ENCODE measurements at places on chromosomes 12 and 14.

DNA sequence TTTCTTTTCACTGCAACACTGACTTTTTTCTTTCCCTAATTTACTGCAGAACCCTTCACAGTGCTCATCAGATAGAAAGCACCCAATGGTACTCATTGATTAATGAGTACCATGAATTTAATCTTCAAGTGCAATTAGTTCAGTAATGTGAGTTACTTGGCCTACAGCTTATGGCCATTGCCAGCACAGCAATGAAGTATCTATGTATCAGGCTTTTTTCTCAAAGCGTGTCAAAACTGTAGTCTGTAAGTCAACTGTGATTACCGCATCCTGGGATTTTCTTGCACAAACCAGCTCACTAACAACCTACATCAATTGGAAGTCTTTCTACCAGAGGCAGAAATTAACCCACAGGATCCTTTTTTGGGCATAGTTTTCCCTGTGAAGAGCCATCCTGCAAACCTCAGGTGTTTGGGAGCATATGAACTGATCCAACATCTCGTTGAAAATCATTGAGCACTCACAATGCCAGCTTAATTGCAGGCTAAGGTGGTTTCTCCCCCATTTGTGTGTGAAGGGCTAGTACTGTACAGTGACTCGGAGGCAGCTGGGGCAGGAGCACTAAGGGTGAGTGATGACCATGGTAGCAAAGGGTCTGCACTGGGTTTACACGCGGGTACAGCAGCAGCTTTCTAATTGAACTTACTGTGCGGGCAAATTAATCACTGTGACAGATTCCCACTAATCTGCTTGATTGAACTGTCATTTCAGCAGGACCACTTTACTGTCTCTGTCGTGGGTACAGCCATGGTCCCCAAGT is 619.3 kb downstream of the SNAPC1 start:
- DNase-seq, result no peak

GRCh38 chr12:122841544-122842321 is 6.5 kb downstream of the HIP1R start:
- DNase-seq, result peak; percentile 69

DNA sequence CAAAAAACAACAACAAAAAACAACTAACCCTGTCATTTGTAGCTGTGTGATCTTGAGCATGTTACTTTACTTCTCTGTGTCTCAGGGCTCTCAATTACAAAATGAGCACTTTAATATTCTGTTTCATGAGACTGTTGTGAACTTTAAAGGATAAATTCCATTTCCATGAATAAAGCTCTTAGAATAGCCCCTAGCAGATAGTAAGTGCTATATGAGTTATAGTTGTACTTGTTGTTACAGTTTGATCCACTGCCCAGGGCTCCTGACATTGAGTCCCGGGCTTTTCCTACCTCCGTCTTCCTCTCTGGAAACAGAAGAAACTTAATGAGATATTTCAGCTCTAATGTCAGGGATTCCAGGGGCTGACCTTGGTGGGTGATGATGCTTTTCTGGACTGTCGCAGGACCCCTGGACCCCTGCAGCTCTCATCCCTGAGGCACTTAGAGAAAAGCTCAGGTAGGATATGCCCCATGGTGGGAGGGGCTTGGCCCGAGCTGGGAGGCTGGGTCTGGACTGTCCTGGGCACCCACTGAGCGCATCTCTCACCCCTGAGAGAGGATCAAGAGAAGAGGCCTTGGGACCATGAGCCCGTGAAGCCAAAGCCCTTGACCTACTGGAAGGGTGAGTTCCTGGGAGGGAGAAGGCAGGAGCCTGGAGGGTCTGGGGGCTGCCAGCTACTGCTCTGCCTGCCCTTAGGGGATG is 5.1 kb downstream of the P3H3 start:
- DNase-seq, result no peak

- no peak for DNase-seq
These were observed 43.3 kb upstream of the DHRS4 start for GRCh38 chr14:23910101-23910875.

DNA sequence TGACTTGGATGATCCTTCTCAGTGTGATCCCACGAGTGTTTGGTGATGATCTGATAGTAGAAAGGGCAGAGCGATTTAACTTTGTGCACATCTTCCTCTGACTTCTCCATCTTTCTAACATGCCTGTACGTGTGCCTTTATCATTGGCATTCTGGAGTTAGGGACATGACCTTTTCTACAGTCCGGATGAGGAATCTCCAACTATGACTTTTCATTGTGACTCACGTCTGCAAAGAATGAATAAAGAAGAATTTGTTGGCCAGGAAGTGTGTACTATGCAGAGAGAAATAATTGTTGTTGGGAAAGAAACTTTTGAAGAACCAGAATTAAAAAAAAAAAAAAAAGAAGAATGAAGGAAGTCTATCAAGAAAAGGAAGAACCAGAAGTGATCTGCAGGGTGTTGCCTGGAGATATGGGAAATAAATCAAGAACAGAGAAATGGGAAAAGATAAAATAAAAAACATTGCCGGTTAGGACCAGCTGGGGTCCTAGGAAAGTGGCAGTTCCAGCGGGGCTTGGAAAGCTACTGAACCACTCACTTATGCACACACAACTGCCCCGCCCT is 25.3 kb downstream of the PPFIBP1 start:
- DNase-seq, result no peak

DNA sequence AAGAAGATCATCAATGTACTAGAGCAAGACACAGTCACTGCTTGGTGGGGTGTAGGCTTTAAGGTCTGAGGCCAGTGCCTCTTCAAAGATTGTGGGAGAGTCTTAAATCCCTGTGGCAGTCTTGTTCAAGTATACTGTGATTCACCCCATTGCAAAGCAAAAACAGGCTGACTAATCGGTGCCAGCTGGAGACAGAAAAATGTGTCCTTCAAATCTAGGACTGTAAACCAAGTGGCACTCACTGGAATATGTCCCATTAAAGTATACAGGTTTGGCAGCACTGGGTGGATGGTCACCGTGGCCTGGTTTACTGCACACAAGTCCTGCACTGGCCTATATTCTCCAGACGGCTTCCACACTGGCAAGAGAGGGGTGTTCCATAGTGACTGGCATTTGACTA is 1315.3 kb downstream of the TMEM121 start:
- DNase-seq, result no peak

GRCh38 chr12:130818272-130818634 is 20.8 kb downstream of the STX2 start:
- DNase-seq, result peak; percentile 59

DNA sequence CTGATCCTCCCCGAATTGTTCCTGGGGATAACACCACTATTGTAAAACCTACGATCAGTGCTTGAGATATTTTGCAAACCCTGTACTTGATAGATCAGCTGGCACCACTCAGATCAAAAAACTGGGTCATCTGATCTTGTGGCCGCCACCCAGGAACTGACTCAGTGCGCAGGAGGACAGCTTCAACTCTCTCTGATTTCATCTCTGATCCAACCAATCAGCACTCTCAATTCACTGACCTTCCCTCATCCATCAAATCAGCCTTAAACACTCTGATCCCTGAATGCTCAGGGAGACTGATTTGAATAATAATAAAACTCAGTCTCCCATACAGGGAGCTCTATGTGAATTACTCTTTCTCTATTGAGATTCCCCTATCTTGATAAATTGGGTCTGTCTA is 4.2 kb upstream of the XPOT start:
- DNase-seq, result peak; percentile 60

- DNase-seq, result peak; percentile 45
These were observed 52.1 kb downstream of the KICS2 start for GRCh38 chr12:64170024-64170423.

- DNase-seq, result no peak
These were observed 9.9 kb upstream of the CCT2 start for GRCh38 chr12:69575346-69575745.

GRCh38 chr14:58677996-58678395 is 40.2 kb downstream of the DACT1 start:
- no peak for DNase-seq

GRCh38 chr12:132040906-132041606 is 91.3 kb downstream of the EP400 start:
- DNase-seq, result no peak

DNA sequence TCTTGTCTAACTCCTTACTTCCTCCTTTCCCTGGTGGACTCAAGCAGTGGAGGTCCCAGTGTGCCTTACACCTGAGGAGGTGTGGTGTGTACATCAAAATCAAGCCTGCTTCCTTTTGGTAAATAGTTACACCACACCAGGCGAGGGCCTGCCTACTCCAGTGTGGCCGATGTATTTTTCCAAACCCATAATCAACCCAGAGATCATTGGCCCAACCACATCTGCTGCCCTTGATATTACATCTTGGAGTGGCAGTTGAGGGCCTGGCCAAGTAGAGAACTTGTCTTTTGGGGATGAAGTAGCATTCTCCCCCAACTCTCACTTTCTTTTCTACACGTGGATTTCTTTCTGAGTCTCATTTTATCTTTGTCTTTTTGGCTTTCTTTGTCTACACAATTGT is 187.4 kb downstream of the EFCAB11 start:
- DNase-seq, result no peak

DNA sequence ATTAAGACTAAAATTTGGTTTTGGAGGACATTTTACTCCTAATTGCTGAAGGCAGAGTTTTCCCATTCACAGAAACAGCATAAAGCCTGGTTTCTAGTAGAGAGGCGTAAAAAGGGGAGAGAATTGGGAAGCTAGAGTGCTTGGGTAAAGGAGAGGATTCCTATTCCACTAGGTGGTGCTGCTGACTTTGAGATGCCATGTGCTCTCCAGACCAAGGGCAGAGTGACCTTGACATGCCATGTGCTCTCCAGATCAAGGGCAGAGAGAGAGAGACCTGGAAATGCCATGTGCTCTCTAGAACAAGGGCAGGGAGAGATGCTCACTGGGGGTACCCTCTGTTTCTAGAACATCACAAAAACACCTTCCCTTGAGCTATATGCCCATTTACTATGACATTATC is 176.2 kb upstream of the PDZRN4 start:
- no peak for DNase-seq

- no peak for DNase-seq
These were observed 14.6 kb downstream of the BTG1 start for GRCh38 chr12:92130999-92131398.

- DNase-seq, result no peak
These were observed 3.9 kb downstream of the NAV3 start for GRCh38 chr12:77834618-77835017.

GRCh38 chr12:104478396-104479122 is 21.8 kb downstream of the CHST11 start:
- DNase-seq, result no peak

GRCh38 chr12:51852404-51853137 is 4.1 kb upstream of the FIGNL2 start:
- DNase-seq, result no peak

DNA sequence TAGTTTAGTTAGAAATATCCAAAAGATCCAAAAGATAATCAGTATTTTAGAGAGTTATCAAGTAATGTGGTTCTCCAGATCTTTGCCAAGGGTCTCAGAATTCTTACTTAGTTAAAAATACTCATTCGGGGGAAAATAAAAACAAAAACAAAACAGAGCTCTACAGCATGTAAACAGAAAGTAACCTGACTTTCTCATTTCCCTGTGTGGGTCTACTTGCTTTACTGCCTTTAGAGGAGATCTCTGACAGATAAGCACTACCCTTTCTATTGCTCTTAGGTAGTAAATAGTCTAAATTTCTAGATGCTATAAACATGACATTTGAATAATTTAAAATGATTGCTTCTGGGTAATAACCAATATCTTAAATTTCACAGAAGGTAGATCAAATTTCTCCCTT is 371.8 kb downstream of the RPL10L start:
- no peak for DNase-seq

- DNase-seq, result no peak
These were observed 90.2 kb downstream of the PPP1R12A start for GRCh38 chr12:79844693-79845092.

DNA sequence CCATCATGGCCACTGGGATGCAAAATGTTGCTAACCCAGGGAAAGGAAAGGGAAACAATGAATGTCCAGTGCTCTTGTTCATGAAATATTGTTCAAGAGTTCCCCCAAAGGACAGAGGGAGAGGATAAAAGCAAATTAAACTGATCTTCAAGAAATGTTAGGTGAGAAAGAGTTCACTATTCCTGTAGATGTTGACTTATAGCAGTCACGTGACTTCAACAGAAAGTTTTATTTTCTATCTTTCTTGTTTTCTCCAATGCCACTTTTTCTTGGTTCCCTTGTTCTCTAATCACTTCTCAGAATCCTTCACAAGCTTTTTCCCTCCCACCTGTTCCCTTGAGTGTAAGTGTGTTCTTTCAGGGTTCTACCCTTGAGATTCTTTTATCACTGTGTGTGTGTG is 245.3 kb downstream of the C12orf42 start:
- no peak for DNase-seq

DNA sequence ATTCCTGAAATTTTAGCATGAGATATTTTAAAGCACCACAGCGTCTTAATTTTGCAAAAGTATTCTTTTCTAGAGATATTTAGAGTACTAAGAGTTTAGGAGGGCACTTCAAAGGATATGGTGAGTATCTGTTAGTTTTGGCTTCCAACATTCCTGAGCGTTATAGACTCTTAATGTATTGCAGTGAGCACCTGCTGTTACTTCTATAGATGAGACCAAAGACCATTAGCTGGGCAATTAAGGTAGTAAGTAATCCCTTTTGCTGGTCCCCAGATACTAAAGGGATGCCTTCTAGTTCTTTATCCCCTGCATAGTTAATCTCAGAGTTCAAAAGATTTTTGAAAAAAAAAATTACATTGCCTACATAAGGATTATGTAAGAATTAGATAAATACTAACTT is 975.6 kb downstream of the GALC start:
- no peak for DNase-seq

DNA sequence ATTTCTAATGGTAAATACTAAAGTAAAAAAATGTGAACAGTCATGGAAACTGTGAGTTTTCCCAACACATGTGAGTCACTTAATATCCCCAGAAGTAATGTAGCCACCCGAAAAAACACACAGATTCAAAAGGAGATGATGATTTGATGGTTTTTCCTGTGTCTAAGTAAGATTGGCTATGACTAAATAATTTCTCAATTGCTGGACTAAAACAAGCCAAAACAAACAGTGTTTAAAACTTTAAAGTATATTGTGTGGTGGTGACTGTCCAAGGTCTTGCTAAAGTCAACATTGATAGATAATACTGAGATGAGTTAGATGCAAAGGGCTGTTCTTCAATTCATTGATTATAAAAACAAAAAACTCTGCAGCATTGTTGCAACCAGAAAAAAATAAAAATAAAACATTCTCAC is 89.6 kb upstream of the SOX5 start:
- no peak for DNase-seq

DNA sequence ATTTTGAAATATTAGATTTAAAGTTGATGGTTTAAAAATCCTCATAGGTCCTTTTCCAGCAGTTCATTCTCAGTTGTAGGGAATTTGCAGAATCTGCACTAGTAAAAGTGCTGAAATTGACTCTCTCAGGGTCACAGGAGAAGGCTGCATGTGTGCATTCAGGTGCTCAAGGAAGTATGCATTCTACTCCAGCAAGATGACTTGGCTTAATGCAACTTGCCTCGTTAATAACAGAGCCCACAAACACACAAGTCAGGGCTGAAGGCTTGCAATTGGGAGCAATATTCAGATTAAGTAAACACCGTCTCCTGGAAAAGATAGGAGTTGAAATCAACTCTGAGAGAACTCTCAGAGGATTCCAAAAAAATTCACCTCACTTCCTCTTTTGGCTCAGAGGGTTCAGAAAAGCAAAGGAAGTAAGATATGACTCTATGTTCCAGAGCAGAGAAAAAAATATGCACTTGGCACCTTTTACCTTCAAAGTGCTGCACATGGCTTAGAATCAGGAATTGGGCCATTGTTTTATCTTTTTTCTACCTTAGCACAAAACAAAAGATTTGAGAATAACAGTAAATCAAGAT is 406.3 kb upstream of the DCN start:
- DNase-seq, result no peak

Data from NCI-H510A treated with DMSO at 0.1 percent for 48 hours (cell line).